Hippocampal formation (tissue), 2 donors: ENCODE measurements at places on chromosomes 13 and 19.

- no peak for DNase-seq
Observed at GRCh38 chr13:81283062-81283461, 942.1 kb upstream of the SPRY2 start.

- no peak for DNase-seq
Observed at GRCh38 chr19:1468821-1469254, 10.2 kb downstream of the C19orf25 start.

DNA sequence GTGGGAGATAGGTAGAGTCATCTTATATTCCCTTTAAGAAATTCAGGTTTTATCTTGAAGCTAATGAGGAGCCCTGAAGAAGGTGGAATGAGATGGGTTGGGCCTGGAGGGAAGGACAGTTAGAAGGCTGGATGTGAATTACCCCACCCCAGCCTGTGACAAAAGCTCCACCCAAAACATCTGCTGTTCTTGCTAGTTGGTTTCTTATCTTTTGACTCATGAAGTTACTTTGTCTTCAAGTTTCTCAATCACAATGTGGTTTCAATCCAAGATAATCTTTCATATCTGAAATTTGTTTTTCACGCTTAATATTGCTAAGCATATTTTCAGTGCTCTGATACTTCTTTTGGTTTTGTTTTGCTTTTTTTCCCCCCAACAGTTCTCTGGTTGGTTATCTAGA lies 38.3 kb upstream of the HMGB1 start:
- DNase-seq: no peak

GRCh38 chr13:58343076-58343475 lies 711.5 kb downstream of the PCDH17 start:
- no peak for DNase-seq

- no peak for DNase-seq
Observed at GRCh38 chr13:30151388-30151787, 156.0 kb downstream of the KATNAL1 start.

- peak; percentile 36 for DNase-seq
Observed at GRCh38 chr13:110874508-110874960, 40.3 kb downstream of the ANKRD10 start.

DNA sequence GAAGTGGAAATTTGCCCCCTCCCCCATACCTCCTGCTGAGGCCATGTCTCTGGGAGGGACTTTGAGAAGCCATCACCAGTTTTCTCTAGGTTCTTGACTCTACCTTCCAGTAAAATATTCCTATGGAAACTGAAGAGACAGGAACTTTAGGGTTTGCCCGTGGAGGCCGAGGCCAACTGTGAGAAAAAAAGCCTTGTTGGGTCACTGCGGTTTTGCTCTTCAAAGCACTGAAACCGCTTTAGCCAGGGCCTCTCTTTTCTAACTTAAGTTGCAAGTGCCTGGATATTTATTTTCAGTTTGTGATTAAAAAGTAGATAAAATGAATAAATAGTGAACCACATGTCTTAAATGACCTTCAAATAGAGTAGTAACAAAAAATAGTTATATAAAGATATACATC lies 159.7 kb upstream of the TSC22D1 start:
- no peak for DNase-seq

- DNase-seq: no peak
Observed at GRCh38 chr13:59623206-59623915, 540.4 kb downstream of the DIAPH3 start.

DNA sequence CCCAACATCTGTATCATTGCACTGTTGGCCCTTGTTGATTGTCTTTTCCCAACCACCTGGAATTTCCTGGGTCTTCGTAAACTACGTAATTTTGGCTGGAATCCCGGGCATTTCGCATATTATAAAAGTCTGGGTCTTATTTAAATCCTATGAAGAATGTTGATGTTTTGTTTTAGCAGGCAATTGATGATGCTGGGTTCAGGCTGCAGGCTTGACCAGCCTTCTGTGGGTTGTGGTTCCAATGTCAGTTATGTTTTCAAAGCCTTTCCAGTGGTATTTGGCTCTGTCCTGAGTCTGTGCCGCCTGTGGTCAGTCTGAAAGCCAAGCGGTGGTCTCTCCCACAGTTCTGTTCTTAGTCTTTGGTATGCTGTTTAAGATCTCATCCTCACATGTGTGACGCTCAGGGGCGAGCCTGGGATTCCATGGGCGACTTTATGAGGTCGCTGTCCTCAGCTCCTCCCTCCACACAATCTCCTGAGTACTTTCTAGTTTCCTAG lies 12.4 kb downstream of the SLC35E1 start:
- DNase-seq: no peak

DNA sequence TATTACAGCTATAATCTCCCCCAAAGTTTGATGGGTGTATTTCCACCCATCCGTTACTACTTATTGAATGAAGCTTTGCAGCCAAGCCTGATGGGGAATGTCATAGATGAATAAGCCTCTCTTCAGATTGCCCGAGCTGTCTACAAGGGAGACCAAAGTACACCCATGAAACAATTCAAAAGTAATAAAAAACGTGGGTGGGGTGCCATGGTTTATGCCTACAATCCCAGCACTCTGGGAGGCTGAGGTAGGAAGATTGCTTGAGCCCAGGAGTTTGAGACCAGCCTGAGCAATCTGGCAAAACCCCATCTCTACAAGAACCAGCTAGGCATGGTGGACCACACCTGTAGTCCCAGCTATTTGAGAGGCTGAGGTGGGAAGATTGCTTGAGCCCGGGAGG lies 419.2 kb downstream of the FGF9 start:
- no peak for DNase-seq

DNA sequence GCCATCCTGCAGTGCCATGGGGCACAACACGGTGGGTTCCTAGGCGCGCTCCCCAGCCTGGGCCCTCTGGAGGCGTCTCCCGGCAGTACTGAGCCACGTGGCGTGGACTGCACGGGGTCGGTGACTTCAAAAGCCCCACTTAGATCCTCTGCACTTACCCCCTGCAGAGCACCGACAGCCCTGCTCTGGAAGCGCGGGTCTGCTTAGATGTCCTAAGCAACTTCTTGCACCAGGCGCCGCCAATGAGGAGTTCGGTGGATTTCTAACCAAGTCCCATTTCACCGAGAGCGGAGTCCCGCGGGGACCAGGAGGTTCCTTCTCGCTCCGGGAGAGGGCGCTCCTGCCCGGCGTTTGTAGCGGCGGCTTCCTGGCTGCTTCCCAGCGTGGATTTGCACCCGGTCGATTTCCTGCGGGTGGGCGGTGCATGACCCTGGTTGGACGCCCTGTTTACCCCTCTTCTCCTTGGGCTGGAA lies 25.2 kb upstream of the ZNF845 start:
- no peak for DNase-seq

- peak; percentile 51 for DNase-seq
Observed at GRCh38 chr19:55640043-55640576, 692 bp upstream of the ZNF580 start.

GRCh38 chr13:84567848-84568247 lies 685.6 kb upstream of the SLITRK1 start:
- DNase-seq: no peak

- DNase-seq: no peak
Observed at GRCh38 chr19:33281296-33281926, 20.9 kb downstream of the CEBPA start.

- no peak for DNase-seq
Observed at GRCh38 chr19:15365264-15365663, 14.3 kb downstream of the AKAP8 start.

GRCh38 chr19:38556521-38557174 lies 61.1 kb downstream of the MAP4K1 start:
- DNase-seq: no peak

- DNase-seq: no peak
Observed at GRCh38 chr19:38702278-38702677, 42.0 kb downstream of the CAPN12 start.

- no peak for DNase-seq
Observed at GRCh38 chr19:2714531-2715269, 6.5 kb downstream of the DIRAS1 start.

GRCh38 chr19:11164879-11165406 lies 9.4 kb upstream of the SPC24 start:
- peak; percentile 61 for DNase-seq

DNA sequence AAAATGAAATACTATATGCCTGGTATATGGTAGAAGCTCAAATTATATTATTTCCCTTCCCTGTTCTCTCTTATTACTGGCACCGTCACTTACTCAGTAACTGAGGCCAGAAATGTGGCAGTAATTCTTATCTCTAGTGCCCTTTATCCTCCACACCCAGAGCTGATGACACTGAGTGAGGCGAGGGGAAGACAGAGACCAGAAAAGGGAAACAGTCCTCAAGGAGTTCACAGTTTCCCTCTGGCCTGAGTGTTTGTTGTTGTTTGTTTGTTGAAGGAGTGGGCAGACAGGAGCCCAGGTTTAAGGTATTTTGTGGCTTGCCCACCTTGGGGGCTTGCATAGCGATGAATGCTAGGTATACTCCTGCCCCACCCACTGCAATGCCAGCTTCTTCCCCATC lies 101.5 kb upstream of the FNDC3A start:
- DNase-seq: no peak

GRCh38 chr13:60047918-60048317 lies 115.8 kb downstream of the DIAPH3 start:
- no peak for DNase-seq

DNA sequence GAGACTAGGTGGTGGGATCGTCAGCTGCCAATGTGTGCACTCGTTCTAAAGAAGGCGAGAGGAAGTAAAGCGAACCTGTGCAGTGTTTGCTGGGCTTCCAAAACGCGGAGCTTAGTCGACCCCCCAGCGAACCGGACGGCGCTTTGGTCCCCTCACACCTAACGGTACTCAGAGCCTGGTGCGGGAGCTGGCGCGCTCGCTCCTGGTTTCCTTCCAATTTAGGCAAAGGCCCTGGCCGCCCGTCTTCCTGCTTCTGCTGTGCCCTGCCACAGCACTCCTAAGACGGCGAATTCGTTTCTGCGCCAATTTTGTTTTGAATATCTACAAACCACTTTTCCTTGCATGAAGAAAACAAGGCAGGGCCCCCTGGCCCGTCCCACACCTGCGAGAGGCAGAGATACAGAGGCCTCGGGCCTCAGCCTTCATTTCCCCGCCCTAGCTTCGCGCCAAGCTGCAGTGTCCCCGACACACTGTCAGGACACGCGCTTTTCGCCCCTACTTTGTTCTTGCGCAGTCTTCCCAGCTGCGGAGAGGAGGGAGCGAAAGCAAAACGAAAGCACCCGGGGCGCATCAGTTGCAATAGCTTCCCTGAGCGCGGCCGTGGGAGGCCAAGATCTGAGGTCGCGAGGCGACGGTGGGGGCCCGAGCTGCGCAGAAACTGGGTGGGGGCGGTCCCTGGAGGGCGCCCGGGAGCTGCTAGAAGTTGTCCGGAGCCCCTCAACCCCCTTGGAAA lies 111.9 kb downstream of the KCNRG start:
- DNase-seq: no peak

DNA sequence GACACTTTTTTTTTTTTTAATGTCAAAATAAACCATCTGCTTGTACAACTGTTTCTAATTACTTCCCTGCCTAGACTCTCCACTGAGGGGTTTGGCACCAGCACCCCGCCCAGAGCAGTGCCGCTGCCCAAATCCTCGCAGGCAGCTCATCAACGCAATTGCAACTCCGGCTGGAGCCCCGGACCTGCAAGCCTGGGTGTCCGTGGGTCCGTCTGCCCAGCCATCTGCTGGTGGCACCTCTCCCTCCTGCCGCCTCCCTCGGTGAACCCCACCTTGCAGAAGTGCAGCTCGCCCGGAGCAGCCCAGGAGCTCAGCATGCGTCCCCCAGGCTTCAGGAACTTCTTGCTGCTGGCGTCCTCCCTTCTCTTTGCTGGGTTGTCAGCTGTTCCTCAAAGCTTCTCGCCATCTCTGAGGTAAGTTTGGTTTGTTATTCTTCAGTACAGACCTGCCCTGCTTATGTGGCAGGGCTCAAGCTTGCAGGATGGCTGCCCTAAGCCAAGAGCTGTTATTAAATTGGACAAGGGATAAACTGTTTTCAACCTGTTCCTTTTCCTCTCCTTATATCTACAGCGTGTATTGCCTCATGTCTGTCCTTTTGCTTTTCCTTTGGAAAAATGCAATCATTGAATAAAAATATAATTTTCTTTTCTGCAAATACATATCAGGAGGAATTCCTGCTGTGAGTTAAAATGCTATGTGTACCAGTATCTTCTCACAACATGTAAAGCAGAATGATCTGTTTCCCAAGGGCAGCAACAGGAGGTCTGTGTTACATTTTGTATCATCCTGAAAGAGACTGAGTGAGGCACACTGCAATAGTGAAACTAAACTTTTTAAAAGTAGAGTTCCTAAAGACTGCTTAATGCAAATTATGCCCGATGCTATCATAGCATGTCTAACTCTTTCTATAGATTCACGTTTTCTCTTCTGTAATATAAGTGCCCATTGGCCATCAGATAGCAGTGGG lies at the start of gene ITGBL1:
Gene ITGBL1, plus strand, starts transcription at position 157 of the 967 bp plus-strand sequence. Its CDS starts 159 bp downstream, at position 316.
- DNase-seq: peak; percentile 12

DNA sequence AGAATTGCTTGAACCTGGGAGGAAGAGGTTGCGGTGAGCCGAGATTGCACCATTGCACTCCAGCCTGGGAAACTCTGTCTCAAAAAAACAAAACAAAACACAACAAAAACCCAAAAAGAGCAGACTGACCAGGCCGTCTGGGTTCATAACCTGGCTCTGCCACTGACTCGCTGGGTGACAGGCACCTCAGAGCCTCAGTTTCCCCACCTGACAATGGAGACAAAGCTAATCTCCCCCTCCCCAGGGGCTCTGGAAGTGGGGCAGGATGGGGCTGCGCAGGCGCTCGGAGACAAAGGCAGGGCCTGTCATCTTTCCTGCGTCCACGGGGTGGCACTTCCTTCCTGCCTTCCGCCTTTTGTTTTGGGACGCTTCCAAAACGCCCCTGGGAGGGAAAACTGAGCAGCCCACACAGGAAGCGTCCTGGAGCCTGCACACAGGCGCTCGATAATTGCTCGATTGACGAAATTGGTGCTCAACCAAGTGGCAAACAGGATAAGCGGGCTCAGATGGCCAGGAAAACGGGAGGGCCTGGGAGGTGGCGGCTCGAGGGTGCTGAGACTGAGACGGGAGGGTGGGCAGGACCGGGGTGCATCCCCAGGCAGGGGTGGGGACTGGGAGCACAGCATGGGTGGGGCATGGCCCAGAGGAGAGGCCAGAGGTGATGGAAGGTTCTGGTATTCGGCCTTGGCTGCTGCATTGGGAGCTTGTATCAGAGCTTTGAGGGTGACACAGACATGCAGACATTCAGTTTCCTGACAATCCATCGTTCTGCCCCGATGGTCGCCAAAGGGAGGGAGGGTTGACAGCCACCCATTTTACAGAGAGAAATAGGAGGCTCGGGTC lies 17.8 kb downstream of the SPC24 start:
- peak; percentile 60 for DNase-seq

- no peak for DNase-seq
Observed at GRCh38 chr19:2355168-2356035, 4.7 kb upstream of the TMPRSS9 start.

DNA sequence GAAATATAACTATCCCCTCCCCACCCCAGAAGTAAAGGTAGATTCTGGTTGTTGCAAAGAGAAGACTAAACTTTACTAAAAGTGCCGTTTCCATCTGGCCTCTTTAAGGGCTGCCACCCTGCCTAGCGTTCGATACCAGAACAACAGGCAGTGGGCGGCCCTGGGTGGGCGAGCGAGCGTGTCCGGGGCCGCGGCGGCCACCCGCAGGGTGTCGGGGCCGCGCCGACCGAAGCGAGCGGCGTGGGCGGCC lies 2.6 kb downstream of the FGF9 start:
- DNase-seq: no peak

- no peak for DNase-seq
Observed at GRCh38 chr19:49165111-49165750, 7.6 kb downstream of the TRPM4 start.

- DNase-seq: peak; percentile 89
Observed at GRCh38 chr19:10027158-10027997, 14.1 kb downstream of the RDH8 start.

GRCh38 chr13:47420020-47420419 lies 523.2 kb upstream of the HTR2A start:
- no peak for DNase-seq

GRCh38 chr13:44972956-44973581 lies 16.2 kb downstream of the NUFIP1 start:
- no peak for DNase-seq
